ENCODE measurements at places on chromosomes 3 and 15.

- DNase-seq, result no peak
These were observed 43.4 kb downstream of the APBA2 start for GRCh38 chr15:28929200-28929599.

- DNase-seq, result no peak
These were observed 1.8 kb upstream of the ATP10A start for GRCh38 chr15:25864966-25865365.

GRCh38 chr3:9808345-9809037 is 1.6 kb upstream of the TTLL3 start:
- DNase-seq, result no peak

DNA sequence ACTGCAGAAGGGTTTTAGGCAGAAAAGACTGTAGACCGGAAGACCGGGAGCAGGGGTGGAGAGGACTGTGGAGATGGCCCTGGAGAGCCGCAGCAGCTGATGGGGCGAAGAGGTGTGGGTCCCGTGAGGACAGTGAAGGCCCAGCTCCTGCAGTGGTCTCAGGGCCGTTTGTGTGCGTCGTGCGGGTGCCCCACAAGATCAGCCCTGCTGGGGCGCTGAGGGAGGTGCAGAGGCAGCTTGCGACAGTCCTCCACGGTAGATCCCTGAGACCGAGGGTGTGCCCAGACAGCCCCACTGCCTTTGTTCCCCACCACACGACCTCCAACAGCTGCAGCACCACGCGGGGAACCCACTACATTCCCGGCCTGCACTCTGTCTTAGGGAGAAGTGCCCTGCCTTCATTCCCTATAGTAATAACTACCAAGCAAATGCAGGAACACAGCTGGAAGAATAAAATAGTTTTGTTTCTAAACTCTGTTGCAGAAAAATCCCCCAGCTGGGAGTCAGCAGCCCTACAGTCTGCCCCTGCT is 19.0 kb upstream of the CRABP1 start:
- DNase-seq, result no peak

All from T47D (cell line).